ENCODE measurements at places on chromosomes 1 and 21. TPM values are rescaled to one million over a fixed set of nuclear protein-coding genes. Genes with fewer than 3 reads are reported as not detected.

The CKS1B gene
- total RNA-seq = 330 TPM

The FHAD1 gene
- total RNA-seq = 0.44 TPM

The PSRC1 gene
- total RNA-seq = 25.9 TPM

The INSRR gene
- total RNA-seq = not detected

The AKR7A3 gene
- 0.21 TPM for total RNA-seq

The TCHH gene
- 0.25 TPM for total RNA-seq

The SIK1 gene
- total RNA-seq = 15.9 TPM

The SMPDL3B gene
- 1.1 TPM for total RNA-seq

The IKBKE gene
- total RNA-seq = 7.6 TPM

The LSM10 gene
- 50.3 TPM for total RNA-seq

The MSH4 gene
- not detected for total RNA-seq

The SPRR1B gene
- not detected for total RNA-seq

The MYBPH gene
- total RNA-seq = not detected

The S100A4 gene
- total RNA-seq = 1,610 TPM

The UMODL1 gene
- total RNA-seq = not detected

The IBA57 gene
- 5.5 TPM for total RNA-seq

The OR2T29 gene
- total RNA-seq = not detected

The CRNN gene
- total RNA-seq = not detected

The FOXD3 gene
- total RNA-seq = 1.2 TPM

The TMOD4 gene
- 0.34 TPM for total RNA-seq

The TEDDM1 gene
- total RNA-seq = not detected

The COL18A1 gene
- total RNA-seq = 149 TPM

The CENPF gene
- 74.1 TPM for total RNA-seq

The LYPLA2 gene
- total RNA-seq = 61.9 TPM

The SPRR2F gene
- total RNA-seq = not detected

The KCND3 gene
- total RNA-seq = 0.05 TPM
